ENCODE measurements at places on chromosomes 16 and 17.

DNA sequence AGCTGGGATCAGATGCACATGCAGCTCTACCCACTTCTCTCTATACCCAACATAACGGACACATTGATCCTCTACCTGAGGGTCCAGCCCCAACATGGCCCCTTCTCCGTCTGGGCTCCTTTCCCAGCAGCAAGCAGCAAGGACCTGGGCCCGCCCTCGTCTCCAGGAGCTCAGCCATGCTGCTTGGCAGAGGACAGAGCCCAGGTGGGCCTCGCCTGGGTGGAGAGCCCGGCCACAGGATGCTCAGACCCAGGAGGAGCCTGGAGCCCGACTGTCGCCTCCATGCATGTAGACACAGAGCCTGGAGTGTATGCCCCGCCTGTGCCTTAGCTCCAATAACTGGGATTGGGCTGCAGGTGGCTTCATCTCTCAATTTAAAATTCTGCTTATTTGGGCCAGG lies 57.0 kb downstream of the CCDC57 start:
- no peak for DNase-seq

GRCh38 chr17:77834170-77835115 lies 124.1 kb upstream of the TNRC6C start:
- peak; percentile 66 for DNase-seq

DNA sequence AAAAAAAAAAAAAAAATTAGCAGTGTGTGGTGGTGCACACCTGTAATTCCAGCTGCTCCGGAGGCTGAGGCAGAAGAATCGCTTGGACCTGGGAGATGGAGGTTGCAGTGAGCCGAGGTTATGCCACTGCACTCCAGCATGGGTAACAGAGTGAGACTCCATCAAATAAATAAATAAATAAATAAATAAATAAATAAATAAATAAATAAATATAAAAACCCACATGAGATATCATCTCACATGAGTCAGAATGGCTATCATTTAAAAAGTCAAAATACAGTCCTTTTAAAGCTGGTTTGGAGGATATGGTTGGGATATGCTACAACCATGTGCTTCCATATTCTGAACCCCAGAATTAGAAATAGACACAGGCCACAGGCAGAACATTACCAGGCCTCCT lies 114.3 kb downstream of the WSCD1 start:
- no peak for DNase-seq

GRCh38 chr17:71850812-71851211 lies 270.0 kb upstream of the SOX9 start:
- no peak for DNase-seq

- peak; percentile 41 for DNase-seq
These were observed 48.4 kb upstream of the SKAP1 start for GRCh38 chr17:48478224-48479013.

DNA sequence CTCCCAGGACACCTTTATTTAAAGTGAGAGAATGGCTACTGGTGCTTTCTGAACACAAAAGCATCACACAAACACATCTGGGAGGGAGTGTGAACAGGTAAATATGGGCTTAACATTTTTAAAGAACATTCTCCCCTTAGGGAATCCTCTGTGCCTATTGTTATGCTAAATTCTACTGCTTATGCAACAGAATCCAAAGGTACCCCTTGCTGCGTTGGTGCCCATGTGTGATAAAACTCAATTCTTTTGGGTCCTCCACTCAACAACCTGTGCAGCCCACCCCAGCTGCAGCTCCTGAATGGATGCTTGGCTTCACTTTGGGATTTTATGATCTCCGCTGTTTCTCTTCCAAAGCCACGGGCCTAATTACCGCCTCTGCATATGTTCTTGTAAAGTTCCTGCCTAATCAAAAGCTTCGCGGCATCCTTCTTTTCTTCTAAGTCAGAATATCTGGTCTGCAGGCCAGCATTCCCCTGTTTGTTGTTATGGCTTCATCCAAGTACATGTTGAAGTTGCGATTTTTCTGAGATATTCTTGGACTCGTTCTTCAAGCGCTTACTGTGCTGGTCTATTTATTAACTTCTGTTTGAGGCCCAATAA lies 23.9 kb downstream of the RHBDL3 start:
- no peak for DNase-seq

DNA sequence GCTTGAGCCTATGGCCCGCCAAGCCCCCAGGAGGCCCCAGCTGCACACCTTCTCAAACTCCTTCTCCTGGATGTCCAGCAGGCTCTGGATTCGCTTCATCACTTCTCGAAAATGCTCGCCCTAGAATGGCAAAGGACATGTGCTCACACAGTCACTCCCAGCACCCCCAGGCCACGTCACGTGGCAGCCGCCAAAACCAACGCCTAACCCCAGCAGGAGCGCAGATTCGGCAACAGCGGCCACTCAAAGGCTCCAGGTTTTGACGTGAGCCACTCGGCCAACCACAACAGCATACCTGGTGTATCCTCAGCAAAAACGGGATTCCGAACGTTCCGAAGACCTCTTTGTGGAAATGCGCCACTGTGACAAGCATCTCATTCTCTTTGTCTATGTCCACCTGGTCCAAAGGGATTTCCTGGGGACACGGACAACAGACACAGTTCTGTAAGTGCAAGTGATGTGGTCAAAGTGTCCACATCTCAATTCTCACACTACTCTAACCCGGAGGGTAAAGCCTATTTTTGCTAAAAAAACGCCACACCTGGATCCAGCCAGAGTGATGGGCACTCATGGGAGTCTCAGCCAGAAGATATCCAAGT lies 12.7 kb downstream of the LITAFD start:
- no peak for DNase-seq

GRCh38 chr16:86317813-86318650 lies 192.3 kb upstream of the FOXF1 start:
- no peak for DNase-seq

GRCh38 chr17:33053676-33054075 lies 62.0 kb downstream of the SPACA3 start:
- DNase-seq: no peak

GRCh38 chr17:1908699-1909309 lies 79.0 kb downstream of the RPA1 start:
- no peak for DNase-seq

DNA sequence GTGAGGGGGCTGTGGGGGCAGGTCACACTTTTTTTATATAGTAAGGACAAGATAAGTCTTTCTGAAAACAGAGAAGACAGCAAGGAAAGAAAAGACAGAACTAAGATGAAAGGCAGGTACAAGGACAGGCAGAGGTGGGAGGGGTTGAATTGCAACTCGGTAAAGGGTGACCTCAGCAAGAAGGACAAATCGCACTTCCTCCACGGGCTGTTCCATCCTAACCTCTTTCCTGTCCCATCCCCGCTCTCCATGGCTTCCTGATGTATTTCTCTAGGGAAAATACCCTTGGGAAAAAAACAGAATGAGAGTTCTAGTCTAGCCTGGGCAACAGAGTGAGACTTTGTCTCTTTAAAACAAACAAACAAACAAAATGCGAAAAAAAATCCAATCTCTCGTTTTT lies 57.3 kb downstream of the ARHGAP17 start:
- no peak for DNase-seq

- DNase-seq: no peak
These were observed 45.2 kb upstream of the MAF start for GRCh38 chr16:79645701-79646100.

All from GM12891 (cell line).